ENCODE measurements at places on chromosomes 3 and 15.

DNA sequence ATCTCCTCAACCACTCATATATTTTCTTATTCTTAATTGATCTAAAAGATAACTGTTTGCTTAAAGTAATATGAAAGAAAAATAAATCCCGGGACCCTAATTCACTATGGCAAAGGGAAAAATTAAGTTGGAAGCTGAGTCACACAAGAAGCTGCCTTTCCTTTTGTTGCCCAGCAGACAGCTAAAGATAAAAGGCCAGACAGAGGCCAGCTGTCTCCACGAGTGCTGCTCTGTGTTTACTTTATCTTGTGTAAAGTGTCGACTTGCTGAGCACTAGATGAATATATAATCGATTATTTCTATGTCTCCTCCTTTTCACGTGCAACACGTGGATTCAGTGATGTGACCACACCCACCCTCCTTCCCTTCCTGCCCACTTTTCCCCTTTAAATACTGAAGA, 52.8 kb upstream of the NSMCE3 start:
- no peak for DNase-seq

- no peak for DNase-seq
Measured at GRCh38 chr3:141278196-141279076, 46.8 kb downstream of the PXYLP1 start.

GRCh38 chr3:138950006-138950644, 3.1 kb downstream of the FOXL2NB start:
- DNase-seq = no peak

GRCh38 chr3:112561484-112561733, 353 bp downstream of the ATG3 start:
- no peak for DNase-seq

DNA sequence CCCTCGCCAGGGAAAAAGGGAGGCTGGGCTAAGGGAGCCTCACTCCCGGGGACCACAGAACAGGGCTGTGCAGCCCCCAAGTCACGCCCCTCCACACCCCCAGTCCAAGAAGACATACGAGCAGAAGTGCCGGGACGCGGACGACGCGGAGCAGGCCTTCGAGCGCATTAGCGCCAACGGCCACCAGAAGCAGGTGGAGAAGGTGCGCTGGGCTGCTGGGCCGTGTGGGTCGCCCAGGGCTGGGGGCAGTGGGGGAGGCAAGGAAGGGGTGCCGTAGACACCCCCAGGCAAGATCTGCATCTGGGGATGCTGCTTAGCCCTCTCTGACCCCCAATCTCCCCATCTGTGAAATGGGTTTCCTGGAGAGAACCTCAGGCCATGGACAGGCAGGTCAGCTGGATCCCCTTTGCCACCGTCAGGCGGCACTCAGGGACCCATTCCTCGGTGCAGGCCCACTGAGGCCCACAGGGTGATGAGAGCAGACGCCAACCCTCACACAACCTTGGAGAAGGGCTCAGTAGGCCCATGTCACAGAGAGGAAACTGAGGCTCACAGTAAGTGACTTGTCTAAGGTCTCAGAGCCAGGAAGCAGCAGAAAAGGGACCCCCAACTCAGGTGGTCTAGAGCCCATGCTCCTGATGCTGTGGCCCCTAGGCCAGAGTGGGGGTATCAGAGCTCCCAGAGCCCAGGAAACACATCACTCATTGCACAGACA, 33.7 kb downstream of the PSTPIP1 start:
- no peak for DNase-seq

GRCh38 chr3:45084361-45084760, 58.3 kb downstream of the CLEC3B start:
- DNase-seq = no peak

GRCh38 chr3:138465925-138466324, 31.5 kb downstream of the ESYT3 start:
- no peak for DNase-seq

- DNase-seq = no peak
Measured at GRCh38 chr3:55296030-55296429, 191.1 kb downstream of the WNT5A start.

- no peak for DNase-seq
Measured at GRCh38 chr3:48563382-48563918, at the start of gene UCN2. Gene UCN2, minus strand, starts transcription at chr3:48563781. Its CDS starts 657 bp downstream, at chr3:48563124.

DNA sequence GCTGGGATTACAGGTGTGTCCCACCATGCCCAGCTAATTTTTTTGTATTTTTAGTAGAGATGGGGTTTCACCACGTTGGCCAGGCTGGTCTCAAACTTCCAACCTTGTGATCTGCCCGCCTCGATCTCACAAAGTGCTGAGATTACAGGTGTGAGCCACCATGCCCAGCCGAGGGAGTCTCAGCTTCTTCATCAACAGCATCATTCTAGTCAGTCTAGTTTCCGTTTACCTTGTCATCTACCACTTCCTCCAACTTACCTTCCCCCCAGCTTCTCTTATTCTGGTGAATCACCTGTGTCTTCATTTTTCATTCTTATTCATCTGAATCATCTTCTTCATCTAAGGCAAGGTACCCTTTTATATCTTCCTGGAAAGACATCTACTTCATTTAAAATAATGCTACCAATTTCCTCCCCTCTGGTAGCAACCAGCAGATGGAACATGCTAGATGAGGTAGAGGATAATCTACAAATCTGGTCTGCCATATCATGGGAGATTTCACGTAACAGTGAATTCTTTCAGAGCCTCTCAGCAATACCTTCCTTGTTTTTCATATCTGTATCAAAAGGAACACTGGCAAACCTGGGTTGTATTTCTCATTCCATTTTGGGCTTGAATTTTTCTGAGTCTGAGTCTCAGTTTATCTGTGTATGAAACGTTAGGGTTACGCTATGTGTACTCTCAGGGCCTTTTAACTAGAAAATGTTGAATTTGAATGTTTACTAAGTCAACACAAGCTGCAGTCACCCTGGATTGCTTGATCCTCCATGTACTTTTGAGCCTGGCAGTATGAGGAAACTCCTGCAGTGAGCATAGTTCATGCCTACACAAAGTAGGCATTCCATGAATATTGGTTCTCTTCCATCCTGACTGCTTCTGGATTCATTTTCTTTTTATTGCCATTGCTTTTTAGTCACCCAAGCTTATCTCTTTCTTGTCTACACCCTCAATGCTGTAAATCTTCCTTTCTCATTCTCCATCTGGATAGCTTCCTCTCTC, 16.8 kb downstream of the LPP start:
- no peak for DNase-seq

GRCh38 chr3:106213954-106214353, 345.1 kb upstream of the CBLB start:
- no peak for DNase-seq

DNA sequence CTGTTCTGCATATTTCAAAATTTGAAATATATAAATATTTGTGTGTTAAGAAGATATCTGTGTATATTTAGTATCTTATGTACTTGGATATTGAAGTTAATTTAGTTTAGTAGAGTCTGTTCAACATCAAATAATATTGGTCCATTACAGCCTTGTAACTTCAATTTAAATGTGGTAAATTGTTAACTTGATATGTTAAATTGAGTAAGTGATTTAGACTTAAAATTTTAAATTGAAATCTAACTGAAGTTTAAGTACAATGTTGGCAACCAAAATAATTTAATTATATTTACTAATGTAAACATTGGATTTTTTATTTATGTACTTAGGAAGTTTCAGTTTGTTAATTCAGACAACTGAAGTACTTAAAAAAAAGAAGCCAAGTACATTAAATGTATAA, 343.9 kb upstream of the DNAJC19 start:
- no peak for DNase-seq

GRCh38 chr3:54349691-54350090, 227.3 kb downstream of the CACNA2D3 start:
- no peak for DNase-seq

DNA sequence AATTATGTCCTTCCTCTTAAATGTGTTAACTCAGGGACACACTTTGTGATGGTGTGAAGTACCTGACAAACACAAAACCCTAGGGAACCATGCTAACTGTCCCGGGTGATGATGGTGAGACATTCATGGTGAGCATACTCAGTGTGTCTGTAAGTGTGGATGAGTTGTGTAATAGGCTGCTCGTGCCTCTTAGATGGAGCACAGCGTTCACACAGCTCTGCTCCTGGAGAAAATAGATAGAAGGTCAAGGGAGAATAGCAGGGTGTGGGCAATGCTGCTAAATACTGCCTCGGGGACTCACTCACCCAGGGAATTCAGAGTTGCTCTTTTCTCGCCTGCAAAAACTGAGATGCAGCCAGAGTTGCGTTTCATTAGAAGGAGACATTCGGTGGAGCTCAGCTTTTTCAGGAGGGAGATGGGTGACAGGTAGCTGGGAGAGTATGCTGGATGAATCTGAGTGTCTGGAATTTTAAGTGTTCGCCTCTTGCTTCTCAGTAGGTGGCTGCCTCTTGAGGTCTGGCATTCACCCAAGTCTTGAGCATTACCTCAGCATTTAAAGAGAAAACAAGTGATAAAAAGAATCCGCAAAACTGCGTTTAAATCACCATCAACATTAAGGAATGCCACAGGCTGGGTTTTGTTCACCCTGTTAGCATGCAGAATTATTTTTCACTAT, 813.2 kb downstream of the AGBL1 start:
- DNase-seq = no peak

DNA sequence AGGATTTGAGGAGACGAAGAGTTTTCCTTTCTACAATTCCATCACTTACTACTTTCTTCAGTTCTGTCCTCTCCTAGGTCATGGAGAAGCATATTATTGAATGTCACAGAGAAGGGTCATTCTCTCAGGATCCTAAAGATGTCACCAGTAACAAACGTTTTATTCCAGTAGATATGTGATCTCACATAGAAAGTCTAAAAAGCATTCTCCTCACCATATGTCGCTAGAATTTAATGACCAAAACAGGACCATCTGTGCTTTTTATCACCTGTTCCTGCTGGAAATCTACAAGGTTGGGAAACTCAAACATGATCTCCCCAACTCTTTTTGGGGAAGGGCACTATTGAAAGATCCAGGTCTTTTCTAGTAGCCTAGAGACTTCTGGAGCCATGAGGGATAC, 24.0 kb upstream of the FRMD5 start:
- no peak for DNase-seq

DNA sequence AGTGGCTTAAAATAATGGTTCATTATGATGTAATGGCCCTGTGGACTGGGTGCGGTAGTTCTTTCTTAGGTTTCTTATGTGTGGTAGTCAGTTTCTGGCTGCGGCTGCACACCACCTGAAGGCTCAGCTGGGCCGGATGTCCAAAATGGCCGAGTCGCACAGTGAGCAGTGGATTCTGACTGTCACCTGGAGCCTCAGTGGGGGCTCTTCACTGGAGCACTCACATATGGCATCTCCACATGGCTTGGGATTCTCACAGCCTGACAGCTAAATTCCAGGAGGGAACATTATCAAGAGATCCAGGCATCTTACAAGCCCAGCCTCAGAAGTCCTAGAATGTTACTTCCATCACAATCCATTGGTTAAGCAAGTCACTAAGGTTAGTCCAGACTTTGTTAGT, 26.8 kb upstream of the ALDH1L1 start:
- DNase-seq = no peak

GRCh38 chr15:81222007-81222406, 25.3 kb downstream of the IL16 start:
- no peak for DNase-seq

DNA sequence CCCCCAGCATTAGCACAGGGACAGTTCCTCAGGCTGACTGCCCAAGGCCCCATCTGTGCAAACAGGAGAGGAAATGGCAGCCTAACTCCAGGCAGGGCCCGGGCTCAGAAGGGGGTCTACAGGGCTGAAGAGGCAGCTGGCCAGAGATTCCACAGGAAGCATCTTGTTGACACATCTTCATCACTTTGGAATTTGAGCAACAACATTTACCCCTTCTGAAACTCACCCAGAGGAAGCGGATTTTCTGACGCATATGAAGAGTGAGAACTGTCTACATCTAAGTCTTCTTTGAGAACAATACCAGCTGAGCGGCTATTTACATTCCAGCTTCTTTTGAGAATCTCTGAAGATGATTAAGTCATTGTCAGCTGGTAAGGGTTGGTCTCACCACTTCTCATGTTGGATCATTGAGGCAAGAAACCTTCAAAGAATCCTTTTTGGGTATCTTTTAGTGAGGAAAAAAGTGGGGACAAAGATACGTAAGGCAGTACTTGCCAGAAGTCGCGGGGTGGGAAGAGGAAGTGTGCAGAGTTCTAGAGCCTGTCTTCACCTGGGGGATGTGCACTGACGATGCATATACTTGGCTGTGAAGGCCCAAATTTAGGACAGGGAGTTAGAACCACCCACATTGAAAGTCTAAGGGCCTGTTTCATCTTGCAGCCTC, 25.4 kb upstream of the SRP14 start:
- DNase-seq = no peak

- no peak for DNase-seq
Measured at GRCh38 chr3:70832089-70832833, 519.8 kb upstream of the MDFIC2 start.

- DNase-seq = no peak
Measured at GRCh38 chr15:38699633-38700230, 135.1 kb upstream of the RASGRP1 start.

DNA sequence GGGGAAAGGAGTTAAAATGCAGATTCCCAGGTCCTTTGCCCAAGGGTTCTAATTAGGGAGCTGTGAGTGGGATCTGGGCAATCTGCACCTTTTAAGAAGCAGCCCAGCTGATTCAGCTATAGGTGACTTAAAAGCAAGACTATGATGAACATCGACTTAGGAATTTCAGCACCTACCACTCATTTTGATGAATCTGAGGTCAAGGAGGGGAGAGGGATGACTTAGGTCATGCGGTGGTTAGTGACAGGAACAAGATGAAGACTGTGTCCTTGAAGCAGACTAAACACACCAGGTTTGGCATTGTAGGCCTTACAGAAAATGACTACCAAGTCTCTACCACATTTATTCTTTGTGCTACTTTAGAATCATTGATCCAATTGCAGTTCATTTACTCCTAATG, 196.3 kb downstream of the DTWD1 start:
- DNase-seq = no peak

DNA sequence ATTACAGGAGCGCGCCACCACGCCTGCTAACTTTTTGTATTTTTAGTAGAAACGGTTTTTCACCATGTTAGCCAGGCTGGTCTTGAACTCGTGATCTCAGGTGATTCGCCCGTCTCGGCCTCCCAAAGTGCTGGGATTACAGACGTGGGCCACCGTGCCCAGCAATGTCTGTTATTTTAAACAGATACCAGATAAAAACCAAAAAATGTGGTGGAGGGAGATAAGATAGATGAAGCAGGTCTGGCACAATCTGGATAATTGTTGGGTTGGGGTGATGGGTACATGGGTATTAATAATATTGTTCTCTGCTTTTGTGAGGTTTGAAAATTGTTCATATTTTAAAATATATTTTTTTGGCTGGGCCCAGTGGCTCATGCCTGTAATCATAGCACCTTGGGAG, 4.7 kb downstream of the RNF111 start:
- no peak for DNase-seq

DNA sequence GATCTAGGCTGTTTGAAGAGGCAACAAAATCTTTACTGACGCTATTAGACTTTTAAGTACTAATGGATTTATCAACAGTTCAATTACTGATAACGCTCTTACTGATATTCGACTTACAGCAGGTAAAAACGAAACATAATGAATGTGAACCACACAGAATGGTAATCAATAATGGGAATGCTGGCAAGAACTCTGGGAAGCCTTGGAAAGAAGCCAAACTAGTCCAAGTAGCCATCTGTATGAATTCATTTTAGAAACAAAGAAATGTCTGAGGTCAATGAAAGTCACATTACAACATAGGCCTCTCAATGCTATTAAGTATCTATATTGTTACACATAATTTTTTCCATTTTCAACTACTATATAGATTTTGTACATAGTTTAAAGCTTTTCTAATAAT, 130.0 kb downstream of the DMXL2 start:
- no peak for DNase-seq

- DNase-seq = no peak
Measured at GRCh38 chr15:72203507-72203837, 5.9 kb upstream of the GRAMD2A start.

Data from left renal pelvis (tissue), 4 donors.